ENCODE measurements at places on chromosomes 6 and 20.

- DNase-seq: no peak
These were observed 73.3 kb downstream of the SLC22A23 start for GRCh38 chr6:3383525-3383924.

- DNase-seq: no peak
These were observed 98.6 kb upstream of the NEDD9 start for GRCh38 chr6:11331111-11331510.

DNA sequence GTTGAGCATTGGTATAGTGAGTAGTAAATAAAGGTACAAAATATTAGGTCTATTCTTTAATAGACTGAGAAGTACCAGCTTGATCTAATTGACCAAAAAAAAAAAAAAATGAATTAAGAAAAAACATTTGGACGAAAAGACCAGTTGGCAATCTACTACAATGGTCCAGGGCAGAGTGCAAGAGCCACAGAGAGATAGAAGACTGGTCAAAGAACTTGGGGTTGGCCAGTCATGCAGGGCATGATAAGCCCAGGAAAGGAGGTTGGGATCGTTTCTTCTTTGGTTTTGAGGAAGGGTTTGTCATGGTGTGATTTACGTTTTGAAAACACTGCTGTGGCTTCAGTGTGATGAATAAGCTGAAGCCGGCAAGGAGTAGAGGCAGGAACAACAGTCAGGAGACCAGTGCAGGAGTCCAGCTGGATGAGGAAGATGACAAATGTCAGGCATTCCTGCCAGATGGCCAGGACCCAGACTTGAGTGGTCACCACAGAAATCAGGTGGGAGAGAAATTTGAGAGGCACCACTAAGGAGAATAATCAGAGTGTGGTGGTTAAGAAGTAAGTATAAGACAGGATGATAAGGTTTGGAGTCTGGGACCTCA is 14.0 kb downstream of the SMLR1 start:
- DNase-seq: no peak

DNA sequence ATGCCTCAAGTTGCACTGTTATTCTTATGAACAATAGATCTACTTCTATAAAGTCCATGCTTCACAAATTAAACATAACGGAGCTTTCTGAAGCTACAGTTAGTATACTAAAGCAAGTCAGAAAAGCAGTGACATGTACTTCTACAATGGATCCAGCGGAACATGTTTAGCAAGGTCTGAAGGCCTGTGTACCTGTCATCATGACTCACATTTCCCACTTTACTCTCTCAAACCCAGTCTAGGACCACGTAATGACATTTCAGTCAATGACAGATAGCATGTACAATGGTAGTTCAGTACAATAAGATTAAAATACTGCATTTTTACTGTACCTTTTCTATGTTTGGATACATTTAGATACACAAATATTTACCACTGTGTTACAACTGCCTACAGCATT is 132.1 kb downstream of the MMS22L start:
- DNase-seq: no peak

DNA sequence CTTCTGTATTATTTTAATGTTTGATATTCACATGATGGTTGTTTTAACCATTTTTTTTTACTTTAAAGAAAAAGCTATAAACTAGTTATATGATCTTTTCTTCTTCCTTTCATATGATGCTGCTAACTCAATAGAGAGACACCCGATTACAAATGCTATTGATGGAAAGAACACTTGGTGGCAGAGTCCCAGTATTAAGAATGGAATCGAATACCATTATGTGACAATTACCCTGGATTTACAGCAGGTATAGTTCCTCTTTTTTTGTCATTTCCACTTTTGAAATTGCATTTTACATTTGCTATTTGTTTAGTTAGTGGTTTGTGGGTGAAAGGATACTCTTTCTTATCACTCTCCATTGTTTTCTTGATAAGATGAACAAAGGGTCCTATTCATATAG is 176.7 kb downstream of the LAMA2 start:
- DNase-seq: no peak

- no peak for DNase-seq
These were observed 97.5 kb downstream of the MAFB start for GRCh38 chr20:40591536-40591935.

- no peak for DNase-seq
These were observed 38.9 kb upstream of the FRMD1 start for GRCh38 chr6:168117942-168118341.

Measured in stimulated activated CD4-positive, alpha-beta T cell treated with anti-CD3 and anti-CD28 coated beads, Interleukin-4, amount 100 ng/mL, for 4 hours (primary cell).